Activated CD4-positive, alpha-beta T cell treated with anti-CD3 and anti-CD28 coated beads for 24 hours (primary cell): ENCODE measurements at places on chromosomes 1 and 21.

DNA sequence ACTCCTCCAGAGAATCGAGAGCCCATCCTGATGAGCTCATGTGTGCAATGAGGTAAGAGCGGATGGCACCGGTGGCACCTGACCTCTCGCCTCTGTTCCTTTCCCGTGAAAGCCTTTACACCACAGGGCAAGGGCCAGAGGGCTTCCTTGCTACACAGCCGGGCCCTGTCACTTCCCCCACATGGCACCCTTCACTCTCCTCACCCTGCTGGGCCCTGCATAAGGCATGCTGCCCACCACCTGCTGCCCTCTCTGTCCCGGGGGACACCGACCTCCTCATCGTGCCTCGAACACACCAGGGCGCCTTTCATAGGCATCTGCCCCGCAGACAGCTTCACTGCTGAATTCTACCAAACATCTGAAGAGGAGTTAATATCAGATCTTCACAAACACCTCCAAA, 45.1 kb upstream of the C1orf174 start:
- DNase-seq = no peak

DNA sequence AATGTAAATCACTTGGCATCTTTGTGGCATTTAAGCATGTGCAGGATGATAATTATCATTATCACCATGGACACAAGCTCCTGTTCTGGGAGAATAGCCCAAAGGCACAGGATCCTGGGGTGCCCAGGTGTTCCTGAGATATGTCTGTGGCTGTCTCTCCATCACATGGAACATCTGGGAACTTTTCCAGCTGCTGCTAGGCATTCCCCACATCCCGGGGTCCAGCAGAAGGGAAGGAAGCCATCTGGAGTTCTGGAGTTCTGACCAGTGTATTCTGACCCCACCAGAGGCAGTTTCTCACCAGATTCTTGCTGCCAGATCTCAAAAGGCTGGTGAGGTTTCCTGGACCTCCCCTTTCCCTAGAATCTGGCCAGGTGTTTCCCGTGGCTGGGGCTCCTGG, 259.7 kb upstream of the VAMP3 start:
- no peak for DNase-seq

GRCh38 chr1:231315887-231316286, 21.8 kb downstream of the EXOC8 start:
- peak; percentile 26 for DNase-seq

GRCh38 chr1:17270891-17271765, 22.2 kb downstream of the PADI3 start:
- no peak for DNase-seq

DNA sequence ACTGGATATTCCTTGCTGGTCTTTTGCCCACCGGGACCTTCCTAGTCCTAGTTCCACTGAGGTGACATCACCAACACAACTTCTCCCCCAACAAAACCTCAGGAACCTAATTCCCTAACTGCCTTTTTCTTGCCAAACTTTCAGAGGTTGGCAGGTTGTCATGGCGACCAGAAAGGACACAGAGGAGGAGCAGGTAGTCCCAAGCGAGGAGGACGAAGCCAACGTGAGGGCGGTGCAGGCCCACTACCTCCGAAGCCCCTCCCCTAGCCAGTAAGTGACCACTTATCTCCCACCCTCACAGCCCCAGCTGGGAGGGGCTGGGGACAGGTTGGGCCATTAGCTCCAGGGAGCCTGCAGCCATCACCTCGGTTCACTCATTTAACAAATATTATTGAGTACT, 815 bp downstream of the STYXL2 start:
- no peak for DNase-seq

- no peak for DNase-seq
Observed at GRCh38 chr1:238340989-238341388, 450.3 kb upstream of the ZP4 start.

DNA sequence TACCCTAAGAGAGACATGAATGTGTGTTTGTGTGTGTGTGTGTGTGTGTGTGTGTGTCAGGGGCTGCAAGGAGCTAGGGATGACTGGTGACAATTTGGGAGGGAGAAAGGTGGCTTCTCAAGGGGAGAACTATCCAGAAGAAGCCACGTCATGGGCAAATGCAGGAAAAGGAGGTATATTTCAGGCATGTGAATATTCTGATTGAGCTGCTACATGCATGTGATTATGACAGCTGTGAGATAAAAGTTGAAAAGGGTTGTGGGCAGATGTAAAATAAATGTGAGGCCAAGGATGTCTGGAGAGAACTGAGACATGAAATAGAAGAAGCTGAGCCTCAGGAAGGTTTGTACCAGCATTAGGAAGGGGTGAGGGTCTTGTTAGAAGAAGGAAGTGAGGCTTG, 4.5 kb downstream of the CYP4A11 start:
- no peak for DNase-seq

GRCh38 chr1:56477164-56478111, 101.9 kb downstream of the PLPP3 start:
- DNase-seq = no peak

- no peak for DNase-seq
Observed at GRCh38 chr21:44946254-44947041, 6.6 kb downstream of the SLX9 start.

GRCh38 chr1:40704817-40705733, 13.6 kb downstream of the NFYC start:
- DNase-seq = no peak

DNA sequence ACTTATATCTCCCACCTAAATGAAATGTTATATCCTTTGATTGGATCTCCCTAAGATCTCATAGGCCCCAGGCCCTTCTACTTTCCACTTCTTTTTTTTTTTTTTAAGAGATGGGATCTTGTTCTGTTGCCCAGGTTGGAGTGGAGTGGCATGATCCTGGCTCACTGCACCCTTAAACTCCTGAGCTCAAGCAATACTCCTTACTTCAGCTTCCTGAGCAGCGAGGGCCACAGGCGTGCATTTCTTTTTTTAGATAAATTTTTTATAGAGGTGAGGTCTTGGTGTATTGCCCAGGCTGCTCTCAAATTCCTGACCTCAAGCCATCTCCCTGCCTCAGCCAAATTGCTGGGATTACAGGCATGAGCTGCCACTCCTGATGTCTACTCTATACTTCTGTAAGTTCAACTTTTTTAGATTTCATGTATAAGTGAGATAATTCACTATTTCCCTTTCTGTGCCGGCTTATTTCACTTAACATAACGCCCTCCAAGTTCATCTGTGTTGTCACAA, 987.5 kb upstream of the NCAM2 start:
- no peak for DNase-seq

DNA sequence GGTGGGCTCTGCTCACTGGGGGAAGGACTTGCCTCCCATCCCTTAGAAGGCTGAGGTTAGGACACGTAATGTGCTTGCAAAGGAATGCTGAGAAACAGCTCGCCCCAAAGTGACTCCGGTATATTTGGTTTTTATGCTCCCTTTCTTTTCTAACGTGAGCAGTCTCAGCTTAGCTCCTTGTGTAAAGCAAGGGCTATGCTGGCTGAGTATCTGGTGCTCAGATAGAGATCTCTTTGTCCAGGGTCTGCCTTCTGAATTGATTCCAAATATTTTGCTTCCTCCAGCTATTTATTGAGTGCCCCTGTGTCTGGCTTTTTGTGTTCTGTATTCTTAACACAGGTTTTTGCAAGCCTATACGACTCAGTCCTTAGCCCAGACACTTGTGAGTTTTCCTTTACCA, 94.5 kb upstream of the ARTN start:
- no peak for DNase-seq

GRCh38 chr1:175376194-175376593, 183.6 kb upstream of the KIAA0040 start:
- no peak for DNase-seq

GRCh38 chr1:221141606-221142285, 262.5 kb downstream of the HLX start:
- no peak for DNase-seq

GRCh38 chr1:32195972-32196823, 4.2 kb upstream of the CCDC28B start:
- no peak for DNase-seq

- no peak for DNase-seq
Observed at GRCh38 chr1:61004262-61005003, 77.9 kb upstream of the NFIA start.

DNA sequence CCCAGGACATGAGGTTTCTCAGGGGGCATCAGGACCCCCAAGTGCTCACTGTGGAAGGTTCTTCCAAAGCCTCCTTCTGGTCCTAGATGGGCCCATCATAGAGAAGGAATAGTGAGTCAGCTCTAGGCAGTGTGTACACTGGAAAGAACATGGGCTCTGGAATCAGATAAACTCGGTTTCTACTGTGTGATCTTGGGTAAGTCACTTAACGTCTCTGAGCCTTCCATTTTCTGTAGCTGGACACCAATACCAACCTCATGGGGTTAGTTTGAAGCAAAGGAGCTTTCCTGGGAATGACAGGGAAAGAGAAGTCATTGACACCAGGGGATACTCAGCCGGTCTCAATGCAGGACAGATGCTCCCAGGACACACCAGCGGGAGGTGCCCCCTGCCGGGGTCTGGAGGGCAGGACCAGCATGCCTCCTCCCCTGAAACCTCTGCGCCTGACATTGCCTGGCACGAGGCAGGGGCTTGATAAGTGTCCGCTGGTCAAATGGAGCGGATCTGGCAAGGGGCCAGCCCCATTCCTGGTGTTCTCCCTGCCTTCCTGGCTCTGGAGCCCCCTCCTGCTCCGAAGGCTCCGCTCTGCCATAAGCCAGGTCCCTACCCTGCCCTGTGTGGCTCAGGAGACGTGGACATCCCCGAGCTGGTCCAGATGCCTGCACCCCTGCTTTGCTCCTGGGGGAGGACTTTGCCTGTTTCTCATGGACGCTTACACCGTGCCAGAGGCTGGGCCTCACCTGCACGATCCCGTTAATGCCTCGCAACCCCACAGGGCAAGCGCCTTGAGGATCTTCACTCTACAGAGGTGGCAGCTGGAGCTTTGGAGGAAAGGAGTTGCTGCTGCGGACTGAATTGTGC, 52.8 kb downstream of the EDN2 start:
- DNase-seq = no peak

GRCh38 chr1:89896105-89896942, 75.5 kb downstream of the LRRC8D start:
- no peak for DNase-seq

DNA sequence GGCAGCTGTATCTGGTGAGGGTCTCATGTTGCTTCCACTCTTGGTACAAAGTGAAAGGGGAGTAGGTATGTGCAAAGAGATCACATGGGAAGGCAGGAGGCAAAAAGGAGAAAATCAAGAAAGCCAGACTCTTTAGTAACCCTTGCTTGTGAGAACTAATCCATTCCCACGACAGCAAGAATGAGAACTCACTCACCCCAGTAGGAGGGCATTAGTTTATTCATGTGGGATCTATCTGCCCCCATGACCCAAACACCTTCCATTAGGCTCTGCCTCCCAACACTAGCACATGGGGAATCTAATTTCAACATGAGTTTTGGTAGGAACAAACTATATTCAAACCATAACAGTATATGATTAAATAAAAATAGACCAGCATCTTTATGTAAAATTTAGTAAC, 57.6 kb downstream of the ZNHIT6 start:
- DNase-seq = no peak

- no peak for DNase-seq
Observed at GRCh38 chr1:228669242-228669585, 66.1 kb upstream of the RHOU start.

DNA sequence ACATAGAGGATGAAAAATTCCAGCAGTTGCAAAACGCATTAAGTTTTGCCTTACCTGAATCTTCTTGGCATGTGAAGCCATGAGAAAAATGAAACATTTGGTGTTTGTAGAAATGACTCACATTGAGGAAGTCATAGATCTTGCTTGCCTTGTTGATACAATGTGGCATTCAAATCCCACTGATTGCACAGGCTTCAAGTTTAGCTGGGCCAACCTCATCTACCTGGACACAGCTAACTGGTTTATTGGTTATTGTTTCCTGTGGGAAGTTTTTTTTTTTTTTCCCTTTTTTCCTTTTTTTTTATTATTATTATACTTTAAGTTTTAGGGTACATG, 168.9 kb upstream of the C21orf91 start:
- DNase-seq = no peak

GRCh38 chr1:88990426-88990825, 2.0 kb downstream of the KYAT3 start:
- no peak for DNase-seq

- DNase-seq = no peak
Observed at GRCh38 chr1:54861070-54861761, 25.8 kb downstream of the DHCR24 start.

DNA sequence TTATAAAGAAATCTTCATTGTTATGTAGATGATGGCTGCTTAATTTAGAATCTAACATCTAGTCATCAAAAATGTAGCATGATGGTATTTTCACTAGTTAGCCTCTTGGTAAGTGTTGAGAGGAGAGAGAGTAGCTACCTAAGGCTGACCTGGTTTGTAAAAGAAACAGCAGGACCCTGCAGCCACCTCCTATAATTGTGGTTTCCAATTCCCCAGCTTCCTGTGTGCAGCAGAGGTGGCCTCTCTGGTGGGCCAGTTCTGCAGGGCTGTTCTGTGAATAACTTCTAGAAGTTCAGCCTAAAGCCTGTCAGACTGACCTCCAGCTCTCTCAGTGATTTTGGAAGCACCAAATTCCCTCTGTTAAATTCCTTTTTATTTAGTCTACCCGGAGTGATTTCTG, 246.4 kb upstream of the LRRC7 start:
- DNase-seq = no peak

GRCh38 chr1:113579256-113580018, 179.8 kb downstream of the PHTF1 start:
- no peak for DNase-seq

DNA sequence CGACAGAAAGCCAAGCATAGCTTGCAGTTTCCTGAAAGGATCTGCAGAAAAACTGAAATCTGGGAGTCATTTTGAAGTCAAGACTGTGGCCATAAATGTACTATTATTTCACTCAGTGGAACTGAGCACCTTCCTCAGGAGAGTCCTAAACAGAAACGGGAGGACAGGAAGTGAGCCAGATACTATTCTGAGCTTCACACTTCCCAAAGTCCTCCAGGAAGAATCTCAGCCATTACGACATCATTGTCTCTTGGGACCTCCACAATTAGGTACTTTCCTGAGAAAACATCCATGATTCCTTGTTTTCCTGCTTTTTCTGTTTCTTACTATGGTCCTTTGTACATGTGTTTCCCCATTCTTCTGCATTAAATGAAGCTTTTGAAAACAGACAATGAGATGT, 299.2 kb upstream of the USP25 start:
- DNase-seq = no peak

DNA sequence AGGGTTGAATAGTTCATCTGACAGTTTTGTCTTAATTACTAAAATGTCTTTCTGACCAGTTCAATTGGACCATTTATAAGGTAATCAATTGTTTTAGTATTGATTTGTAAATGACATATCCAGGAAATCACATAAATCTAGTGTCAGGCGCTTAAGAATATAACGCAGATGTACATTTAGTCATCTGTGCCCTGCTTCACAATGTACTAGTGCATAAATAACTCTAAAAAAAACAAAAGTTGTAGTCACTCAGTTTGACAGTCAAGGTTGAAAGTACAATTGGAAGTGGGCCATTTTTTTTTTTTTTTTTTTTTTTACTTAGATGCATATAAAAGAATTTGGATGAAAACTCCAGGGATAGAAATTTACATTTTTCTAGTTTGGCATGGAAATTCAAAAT, 490.4 kb downstream of the PTPRC start:
- no peak for DNase-seq

GRCh38 chr1:166903232-166903631, 27.2 kb upstream of the TADA1 start:
- no peak for DNase-seq
